ENCODE measurements at places on chromosomes 13 and 19.

GRCh38 chr19:57212109-57212508, 18.7 kb upstream of the AURKC start:
- no peak for DNase-seq

- no peak for DNase-seq
These were observed 1613.7 kb upstream of the MIR17HG start for GRCh38 chr13:89733829-89734228.

DNA sequence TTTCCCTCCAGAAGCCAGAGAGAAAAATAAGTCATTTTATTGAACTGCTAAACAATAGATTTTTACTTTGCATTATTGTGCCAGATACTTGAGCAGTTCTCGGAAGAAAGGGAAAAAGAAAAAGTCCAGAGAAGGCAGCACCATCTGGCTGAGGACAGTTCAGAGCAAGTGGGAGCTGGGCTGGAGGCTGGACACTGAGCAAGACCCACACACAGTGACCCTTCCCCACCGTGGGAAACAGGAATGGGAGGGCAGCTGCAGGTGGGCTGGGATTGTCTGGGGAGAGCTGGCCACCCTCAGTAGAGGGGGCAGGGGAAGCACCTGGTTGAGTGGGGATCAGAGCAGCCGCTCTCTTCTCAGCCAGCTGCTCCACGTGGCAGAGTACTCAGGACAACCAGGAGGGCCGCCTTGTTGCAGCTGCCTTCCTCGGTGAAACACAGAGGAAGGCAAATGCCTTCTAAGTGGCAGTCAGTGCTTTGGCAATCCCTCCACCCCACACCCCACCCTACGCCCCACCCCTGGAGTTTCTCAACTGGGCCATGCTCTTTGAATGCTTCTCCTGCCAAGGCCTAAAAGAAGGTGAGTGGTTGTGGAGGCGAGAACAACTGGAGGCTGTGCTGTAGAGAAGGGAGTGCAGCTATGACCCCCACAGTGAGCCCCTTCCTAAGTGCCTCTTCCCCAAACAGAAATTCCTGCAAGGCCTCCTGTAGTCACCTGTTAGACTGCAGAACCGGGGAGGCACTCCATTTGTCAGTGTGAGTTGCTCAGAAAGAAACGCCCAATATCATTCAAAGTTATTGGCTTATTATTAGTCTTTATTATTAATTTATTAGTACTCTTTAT, 179.3 kb downstream of the ZIC5 start:
- no peak for DNase-seq

GRCh38 chr19:18191640-18192062, 1.4 kb upstream of the MPV17L2 start:
- DNase-seq = no peak

GRCh38 chr19:57620673-57621348, 6.8 kb downstream of the ZNF134 start:
- no peak for DNase-seq

DNA sequence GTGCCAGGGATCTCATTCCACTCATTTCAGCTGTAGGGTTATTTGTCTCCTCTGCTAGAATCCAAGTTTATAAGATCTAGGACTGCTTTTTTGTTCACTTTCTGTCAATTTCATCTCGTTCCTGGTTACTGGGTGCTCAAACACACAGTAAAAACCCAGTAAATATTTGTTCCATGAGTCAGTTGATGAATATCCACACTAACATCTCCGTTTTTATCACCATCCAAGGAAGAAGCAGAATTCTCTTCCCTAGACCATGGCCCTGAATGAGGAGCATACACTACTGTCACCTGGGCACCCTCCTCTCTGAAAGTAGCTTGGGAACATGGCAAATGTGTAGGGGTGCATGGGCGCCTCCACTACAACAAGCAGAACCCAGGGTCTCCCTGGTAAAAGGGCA, 390.8 kb downstream of the FOXO1 start:
- DNase-seq = no peak

GRCh38 chr19:53519446-53519845, 18.5 kb upstream of the ZNF331 start:
- DNase-seq = no peak

- no peak for DNase-seq
These were observed 3.6 kb downstream of the CD37 start for GRCh38 chr19:49338691-49339300.

- DNase-seq = no peak
These were observed 1109.1 kb upstream of the MIR17HG start for GRCh38 chr13:90238413-90238812.

GRCh38 chr19:42155796-42156195, 23.6 kb upstream of the POU2F2 start:
- no peak for DNase-seq

GRCh38 chr13:40271931-40272775, 394.3 kb downstream of the FOXO1 start:
- no peak for DNase-seq

- no peak for DNase-seq
These were observed 17.8 kb downstream of the GJA3 start for GRCh38 chr13:20142927-20143480.

- no peak for DNase-seq
These were observed 52.0 kb downstream of the DIAPH3 start for GRCh38 chr13:60111691-60112090.

DNA sequence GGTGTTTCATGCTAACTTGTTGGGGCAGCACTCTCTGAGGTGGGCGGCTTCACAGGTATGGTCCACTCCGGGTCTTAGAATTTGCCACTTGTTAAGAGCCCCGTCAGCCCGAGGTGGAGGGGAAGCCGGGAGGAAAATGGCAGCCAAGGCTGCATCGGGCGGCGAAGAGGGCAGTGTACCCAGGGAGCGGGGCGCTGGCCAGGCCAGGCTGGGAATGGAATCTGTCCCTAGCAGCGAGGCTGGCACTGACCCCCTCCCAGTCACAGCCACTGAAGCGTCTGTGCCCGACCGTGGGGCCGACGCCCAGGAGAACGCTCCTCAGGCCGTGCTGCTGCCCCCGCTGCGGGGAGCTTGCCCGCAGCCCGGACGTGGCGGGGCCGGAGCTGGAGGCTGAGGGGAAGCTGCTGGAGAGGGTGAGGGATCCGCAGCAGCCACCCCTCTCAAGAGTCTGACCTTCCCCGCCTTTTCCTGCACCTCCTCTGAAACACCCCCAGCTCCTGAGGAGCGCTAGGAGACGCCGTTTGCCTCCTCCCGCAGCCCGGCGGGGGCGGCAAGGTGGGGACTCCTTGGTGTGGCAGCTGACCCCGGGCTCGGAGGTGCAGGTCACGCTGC, 313.8 kb upstream of the SPRY2 start:
- no peak for DNase-seq

- no peak for DNase-seq
These were observed 661.6 kb upstream of the KLHL1 start for GRCh38 chr13:70769817-70770216.

- no peak for DNase-seq
These were observed 13.6 kb upstream of the FBXO17 start for GRCh38 chr19:38989066-38989605.

DNA sequence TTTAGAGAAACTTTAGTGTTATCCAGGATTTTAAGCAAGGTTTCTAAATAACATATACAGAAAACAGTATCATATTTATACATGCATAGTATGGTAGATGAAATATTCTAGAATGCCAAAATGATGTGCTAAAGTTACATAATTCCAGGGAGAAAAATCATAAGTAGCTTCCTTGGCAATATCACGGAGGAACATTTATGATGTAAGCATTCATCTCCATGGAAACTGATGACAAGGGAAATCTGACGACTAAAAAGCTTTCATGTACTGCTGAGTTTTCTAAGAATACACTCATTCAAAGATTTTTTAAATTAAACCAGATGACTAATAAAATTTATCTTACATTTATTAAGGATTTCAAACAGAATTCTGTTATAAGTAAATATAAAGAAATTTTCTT, 4.7 kb downstream of the TEX30 start:
- no peak for DNase-seq

DNA sequence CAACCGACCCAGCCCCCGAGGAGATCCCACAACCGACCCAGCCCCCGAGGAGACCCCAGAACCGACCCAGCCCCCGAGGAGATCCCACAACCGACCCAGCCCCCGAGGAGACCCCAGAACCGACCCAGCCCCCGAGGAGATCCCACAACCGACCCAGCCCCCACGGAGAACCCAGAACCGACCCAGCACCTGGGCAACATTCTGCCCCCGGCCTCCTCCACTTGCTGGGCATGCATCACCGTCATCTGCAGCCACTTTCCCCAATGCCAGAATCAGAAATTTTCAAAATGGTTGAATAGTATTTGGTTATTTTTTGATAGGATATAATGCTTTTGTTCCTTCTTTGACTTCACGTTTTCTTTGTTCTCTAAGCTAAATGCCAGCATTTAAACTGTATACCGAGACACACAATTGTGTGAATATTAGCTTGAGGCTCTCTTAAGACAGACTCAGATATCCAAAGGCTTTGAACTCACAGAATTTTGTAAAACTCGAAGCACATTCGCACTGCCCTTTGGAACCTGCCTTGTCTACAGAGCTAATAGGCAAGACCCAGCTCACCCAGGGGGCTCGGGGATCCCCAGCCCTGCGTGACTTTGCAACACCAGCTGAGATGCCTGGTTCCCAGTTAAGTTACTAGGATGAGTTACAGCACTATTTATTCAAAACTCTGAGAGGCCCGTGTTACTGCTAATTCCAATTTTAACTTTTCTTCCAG, 15.5 kb upstream of the RASA3 start:
- no peak for DNase-seq

GRCh38 chr19:56572589-56572988, 5.3 kb downstream of the ZNF470 start:
- DNase-seq = no peak

GRCh38 chr19:572140-572742, at the start of gene BSG:
TSS of gene BSG (plus strand) at chr19:572596. CDS start at chr19:572635, 39 bp downstream.
- peak; percentile 98 for DNase-seq

DNA sequence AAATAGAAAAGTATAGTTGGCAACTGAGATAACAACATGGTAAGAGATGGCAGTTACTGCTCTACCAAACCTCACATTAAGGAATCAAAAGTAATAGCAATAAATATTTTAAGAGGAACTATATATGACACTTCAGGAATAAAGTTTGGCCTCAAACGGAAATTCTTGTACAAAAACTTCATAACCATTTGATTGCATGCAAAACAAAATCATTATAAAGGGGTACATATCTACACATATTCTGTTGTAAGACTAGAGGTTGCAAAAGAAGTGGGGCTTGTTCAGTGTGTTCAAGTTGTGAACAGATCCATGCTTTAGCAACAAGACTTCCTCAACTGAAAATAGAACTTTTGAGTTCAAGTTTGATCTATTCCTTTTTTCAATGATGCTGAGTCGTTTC, 133.5 kb upstream of the MIR17HG start:
- no peak for DNase-seq

DNA sequence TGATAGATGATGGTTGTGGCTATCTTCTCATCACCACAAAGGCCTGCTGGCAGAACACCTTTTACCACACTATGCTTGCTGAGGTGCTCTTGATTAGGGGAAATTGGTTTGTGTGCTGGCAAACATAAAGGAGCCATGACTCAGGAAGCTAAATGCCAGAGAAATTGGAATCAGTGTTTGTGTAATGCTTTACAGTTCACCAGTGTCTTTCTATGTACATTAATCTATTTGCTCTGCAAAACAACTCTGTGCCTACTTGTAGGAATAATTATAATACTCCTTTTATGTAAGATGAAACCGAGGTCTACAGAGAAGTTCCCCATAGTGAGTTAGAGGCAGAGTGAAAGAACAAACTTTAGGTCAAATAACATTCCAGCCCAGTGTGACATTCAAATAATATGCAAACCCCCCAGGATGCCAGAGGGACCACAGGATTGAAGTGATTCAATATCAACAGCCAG, 390.5 kb upstream of the HTR2A start:
- DNase-seq = no peak

DNA sequence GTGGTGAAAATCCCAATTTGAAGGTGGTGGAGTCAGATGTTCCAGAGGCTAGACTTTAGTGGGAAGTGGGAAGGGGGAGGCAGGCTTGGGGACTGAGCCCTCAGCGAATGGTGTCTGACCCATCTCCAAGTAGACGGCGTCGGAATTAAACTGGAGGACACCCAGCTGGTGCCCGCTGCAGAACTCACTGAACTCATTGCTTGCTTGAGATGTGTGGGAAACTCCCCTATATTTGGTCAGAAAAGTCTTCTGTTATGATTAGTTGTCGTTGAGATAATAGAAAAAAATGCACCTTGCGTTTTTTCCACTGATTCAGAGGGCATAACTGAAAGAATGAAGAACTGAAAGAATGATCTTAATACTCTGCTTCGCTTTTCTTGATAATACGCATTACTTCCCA, 871 bp upstream of the ZNF583 start:
- DNase-seq = no peak

DNA sequence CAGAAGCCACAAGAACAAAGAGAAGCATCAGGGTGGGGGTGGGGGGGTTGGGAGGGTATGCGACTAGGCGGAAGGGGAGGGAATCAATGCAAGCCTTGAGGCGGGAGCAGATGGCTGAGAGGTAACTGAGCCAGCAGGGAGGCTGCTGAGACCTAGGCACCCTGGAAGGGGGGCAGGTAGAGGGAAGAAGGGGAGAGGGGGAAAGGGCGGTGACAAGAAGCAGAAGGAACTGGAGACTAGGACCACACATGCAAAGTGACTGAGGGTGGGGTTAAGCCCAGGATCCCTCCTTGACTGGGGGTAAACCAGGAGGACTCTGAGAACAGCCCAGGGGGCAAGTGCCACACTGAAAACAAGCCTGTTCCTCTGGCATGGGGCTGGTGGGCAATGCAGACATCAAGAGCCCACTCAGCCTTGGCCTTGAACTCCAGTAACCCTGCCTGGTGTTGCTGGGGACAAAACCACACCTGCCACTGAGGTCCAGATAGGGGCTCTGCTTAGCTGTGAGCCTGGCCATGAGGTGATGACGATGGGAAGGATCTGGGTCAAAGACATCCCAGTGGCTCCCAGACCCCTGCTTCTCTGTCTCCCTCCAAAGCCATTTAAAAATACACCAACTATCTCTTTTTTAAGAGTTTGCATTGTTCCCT, 20.3 kb downstream of the OPA3 start:
- DNase-seq = no peak

DNA sequence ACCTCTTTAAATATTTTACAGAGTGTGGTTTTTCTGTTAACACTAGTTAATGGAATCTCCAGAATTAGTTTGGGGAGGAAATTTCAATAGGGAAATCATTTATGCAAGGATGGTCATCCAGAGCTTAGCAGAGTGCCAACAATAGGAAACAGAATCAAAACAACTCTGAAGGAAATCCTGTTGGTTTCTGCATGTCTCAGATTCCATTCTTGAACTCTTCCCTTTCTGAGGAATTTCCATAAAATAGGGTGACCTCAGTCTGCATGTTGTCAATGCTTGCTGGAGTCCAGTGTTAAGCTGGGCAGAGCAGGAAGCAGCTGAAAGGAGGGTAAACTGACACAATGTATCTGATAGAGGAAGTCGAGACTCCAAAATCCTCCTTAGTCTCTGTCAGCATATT, 16.9 kb downstream of the CBY2 start:
- no peak for DNase-seq

GRCh38 chr13:107329991-107330390, 762.1 kb upstream of the ARGLU1 start:
- no peak for DNase-seq

GRCh38 chr19:12000152-12000981, 35.1 kb downstream of the ZNF433 start:
- no peak for DNase-seq

GRCh38 chr19:39399668-39400050, 7.0 kb upstream of the ZFP36 start:
- DNase-seq = no peak

Measured in effector memory CD8-positive, alpha-beta T cell (primary cell).